ENCODE measurements at places on chromosomes 11 and 22. TPM values are rescaled to one million over a fixed set of nuclear protein-coding genes. Genes with fewer than 3 reads are reported as not detected.

GRCh38 chr11:8829556-8829955, 81.4 kb upstream of the AKIP1 start:
- no peak for DNase-seq

Gene CCDC88B
- total RNA-seq: 133 TPM

Gene PGGHG
- total RNA-seq: 167 TPM

GRCh38 chr22:43066844-43067385, 22.3 kb downstream of the TTLL1 start:
- no peak for DNase-seq

GRCh38 chr22:27844656-27845591, 43.4 kb upstream of the MN1 start:
- no peak for DNase-seq

Gene PDGFD
- not detected for total RNA-seq

Gene CEP57
- total RNA-seq: 77.1 TPM

- DNase-seq: no peak
Measured at GRCh38 chr22:27152033-27152432, 494.6 kb downstream of the MIAT start.

DNA sequence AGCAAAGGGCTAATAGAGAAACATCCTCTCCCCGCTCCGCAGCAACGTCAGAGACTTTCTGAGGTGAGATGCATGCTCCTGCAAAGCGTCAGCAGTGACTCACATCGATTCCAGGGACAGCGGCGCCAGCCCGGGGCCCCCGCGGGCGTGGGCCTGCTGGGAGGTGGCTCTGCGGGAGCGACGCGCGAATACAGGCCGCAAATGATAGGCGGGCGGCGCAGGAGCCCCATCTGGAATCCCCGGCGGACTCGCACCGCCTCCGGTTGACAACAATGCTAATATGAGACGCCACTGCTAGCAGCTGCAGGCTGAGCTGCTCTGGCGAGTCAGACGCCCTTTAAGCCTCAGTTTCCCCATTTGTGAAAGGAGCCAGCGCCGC, 557 bp downstream of the RANGAP1 start:
- DNase-seq: peak; percentile 82

Gene HSPA8
- total RNA-seq: 4,132 TPM

Gene DSCAML1
- not detected for total RNA-seq

DNA sequence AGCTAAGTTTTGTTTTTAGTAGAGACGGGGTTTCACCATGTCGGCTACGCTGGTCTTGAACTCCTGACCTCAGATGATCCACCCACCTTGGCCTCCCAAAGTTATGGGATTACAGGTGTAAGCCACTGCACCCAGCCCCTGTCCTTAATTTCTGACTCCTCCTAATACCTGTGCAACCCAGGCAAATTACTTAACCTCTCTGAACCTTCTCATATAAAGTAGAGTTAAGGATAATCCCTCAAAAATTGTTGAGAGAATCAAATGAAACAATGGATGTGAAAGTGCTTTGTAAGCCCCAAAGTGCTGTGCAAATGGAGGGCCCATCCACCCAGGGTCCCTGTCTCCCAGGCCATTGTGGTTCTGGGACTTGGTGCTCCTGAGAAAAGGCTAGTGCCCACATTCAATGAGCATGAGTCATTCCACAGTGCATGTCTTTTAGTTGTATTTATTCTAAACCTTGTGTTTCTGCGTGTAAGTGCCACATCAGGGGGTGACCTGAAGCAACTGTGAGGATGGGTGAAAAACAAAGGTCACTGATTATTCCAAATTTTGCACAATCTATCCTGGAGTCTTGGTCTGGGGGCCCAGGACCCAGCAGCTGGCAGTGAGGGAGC, 61.4 kb upstream of the PTPRJ start:
- no peak for DNase-seq

Gene GNAZ
- total RNA-seq: 0.75 TPM

DNA sequence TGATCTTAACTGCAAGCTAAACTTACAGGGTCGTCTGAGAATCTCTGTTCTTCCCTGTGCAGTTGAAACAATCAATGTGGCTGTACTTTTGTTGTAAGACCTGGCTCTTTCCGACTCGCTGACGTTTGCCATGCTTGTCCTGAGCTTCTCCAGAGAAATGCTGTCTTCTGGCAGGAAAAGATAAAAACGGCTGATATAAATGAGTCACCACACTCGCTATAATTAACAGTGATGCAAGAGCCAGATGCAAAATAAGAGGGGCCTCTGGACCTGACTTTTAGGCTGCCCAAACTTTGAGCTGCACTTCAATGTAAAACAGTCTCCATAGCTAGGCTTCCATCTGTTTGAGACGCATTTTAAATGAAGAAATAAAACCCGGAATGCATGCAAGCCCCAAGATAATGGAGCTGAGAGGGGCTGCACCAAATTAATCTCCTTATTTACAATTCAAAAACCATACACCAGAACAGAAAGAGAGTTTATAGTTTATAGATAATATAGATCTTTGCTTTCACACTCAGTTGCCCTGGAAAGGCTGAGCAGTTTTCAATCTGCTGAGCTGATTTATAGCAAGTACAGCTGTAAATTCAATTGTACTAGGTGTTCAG, 48.5 kb downstream of the WT1 start:
- no peak for DNase-seq

GRCh38 chr11:43833657-43834073, 47.0 kb upstream of the ALKBH3 start:
- DNase-seq: no peak

Gene VPREB1
- not detected for total RNA-seq

GRCh38 chr11:130131961-130132850, 27.4 kb upstream of the ST14 start:
- DNase-seq: peak; percentile 46

DNA sequence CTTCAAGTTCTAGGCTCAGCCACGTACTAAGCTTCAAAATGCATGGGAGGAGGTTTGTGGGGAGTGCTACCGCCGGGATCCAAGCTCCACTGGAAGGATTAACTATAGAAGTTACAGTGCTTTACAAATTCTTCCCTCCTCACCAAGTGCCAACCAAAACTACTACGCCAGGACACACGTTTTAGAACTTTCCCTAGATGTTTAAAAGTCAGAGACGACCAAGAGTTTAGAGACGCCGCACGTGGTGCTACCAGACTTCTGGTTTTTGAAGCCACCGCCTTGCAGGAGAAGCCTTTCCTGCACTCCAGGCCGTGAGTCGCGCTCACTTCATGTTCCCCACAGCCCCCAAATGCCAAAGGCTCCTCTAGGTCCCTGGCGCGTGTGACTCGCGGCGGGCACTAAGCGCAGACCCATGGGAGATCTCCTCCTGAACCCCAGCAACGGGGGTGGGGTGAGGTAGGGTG, 734 bp downstream of the SNU13 start:
- no peak for DNase-seq

- no peak for DNase-seq
Measured at GRCh38 chr22:26172389-26172990, 3.2 kb downstream of the SEZ6L start.

GRCh38 chr11:69975822-69976221, 102.3 kb upstream of the ANO1 start:
- DNase-seq: no peak

DNA sequence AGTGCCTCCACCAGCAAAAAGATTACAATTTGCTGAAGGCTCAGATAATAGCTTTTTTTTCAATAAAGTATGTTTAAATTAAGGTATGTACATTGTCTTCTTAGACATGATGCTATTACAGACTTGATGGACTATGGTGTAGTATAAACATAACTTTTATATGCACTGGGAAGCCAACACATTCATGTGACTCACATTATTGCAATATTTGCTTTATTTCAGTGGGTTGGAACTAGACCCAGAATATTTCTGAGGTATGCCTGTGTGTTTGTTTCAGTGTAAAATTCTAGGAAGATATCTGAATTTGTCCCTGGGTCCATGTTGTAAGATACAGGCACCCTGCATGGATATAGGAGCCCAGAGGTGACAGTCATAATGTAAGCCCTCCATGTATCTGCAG, 120.0 kb upstream of the BDNF start:
- DNase-seq: no peak

Gene PLAAT5
- total RNA-seq: not detected

DNA sequence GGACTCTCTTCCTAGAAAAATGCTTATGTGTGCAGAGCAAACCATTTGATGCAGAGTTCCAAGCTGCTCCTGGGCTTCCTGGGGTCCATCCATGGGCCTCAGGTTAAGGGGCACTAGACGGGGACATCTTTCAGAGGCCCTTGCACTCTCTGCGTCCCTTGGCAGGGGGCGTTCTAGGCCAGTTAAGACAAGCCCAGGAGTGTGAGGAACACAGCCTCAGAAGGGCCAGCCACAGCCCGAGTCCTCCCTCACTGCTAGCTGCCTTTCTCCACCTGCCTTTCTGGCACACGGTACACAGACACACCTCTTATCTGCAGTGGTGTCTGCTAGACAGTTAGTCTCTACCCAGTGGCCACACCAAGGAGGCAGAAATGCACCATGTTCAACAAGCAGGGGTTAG, 18.0 kb upstream of the BID start:
- DNase-seq: no peak

DNA sequence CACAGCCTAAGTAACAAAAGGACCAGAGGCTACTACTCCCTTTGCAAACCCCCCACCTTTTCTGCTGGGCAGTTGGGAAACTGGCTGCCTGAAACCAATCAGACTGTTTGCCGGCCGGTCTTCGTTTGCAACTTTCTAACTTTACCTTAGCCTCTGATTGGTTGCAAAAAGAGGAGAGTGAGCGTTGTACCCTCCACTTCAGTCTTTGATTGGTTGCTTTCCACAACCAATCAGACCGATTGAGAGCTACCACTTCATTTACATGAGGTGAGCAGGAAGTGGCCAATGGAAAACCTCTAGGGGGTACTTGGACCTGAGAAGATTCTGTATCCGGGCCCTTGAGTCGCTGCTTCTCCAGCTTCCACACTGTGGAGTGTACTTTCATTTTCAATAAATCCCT, 18.8 kb upstream of the CLNS1A start:
- DNase-seq: no peak

DNA sequence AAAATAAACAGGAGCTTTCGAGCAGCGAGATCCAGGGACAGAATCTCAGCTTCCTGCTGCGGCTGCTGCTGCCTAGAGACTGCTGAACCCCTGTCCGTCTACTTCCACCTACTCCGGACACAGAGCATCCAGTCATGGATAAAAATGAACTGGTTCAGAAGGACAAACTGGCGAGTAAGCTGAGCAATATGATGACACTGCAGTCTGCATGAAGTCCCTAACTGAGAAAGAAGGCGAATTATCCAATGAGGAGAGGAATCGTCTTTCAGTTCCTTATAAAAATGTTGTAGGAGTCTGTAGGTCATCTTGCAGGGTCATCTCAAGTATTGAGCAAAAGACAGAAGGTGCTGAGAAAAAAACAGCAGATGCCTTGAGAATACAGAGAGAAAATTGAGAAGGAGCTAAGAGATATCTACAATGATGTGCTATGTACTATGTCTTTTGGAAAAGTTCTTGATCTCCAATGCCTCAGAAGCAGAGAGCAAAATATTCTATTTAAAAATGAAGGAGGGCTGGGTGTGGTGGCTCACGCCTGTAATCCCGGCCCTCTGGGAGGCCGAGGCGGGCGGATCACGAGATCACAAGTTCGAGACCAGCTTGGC, 11.1 kb upstream of the MS4A2 start:
- no peak for DNase-seq

Gene SLC25A45
- 15.3 TPM for total RNA-seq

- no peak for DNase-seq
Measured at GRCh38 chr11:94007906-94008305, 13.2 kb upstream of the HEPHL1 start.

GRCh38 chr11:63945477-63946163, 6.8 kb downstream of the NAA40 start:
- peak; percentile 35 for DNase-seq

DNA sequence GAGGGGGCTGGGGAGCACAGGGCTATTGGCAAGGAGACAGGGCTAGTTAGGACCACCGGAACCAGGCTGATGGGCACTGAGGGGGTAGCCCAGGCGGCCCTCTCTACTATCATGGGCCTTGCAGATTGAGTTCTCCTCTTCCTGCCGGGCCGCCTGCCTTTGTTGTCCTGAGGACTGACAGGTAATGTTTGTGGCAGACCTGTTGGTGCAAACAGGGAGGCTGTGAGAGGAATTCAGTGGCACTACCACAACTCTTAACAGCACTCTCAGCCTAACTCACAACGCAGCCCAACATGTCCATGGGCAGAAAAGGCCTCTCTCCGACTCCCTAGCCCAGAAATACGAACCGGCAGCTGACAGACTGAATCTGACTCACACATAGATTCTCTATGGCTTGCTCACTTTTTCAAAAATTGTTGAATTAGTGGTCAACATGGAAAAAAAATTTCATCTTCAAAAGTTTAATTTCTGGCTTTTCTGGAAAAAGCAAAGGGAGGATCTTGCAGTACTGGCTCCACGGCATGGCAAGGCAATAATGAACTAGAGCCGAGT, 11.4 kb downstream of the KCNJ5 start:
- DNase-seq: no peak

DNA sequence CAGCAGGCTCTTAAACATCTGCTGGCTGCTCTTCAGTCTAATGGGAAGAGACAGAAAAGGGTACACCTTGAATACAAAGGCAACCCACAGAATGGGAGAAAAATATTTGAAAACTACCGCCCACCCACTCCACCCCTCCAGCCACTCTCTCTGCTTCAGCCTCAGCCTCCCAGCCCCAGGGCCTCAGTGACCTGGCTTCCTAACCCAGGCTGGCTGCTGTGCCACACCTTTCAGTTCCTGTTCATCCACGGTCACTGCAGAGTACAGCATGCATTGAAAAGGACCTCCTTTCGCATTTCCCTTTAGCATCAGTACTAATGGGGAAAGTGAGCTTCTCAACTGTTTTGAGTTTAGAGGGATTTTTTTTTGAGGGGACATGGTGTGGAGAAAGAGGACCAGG, 28.8 kb upstream of the SERPIND1 start:
- no peak for DNase-seq

- DNase-seq: no peak
Measured at GRCh38 chr22:44137415-44137814, 43.3 kb upstream of the PARVG start.

DNA sequence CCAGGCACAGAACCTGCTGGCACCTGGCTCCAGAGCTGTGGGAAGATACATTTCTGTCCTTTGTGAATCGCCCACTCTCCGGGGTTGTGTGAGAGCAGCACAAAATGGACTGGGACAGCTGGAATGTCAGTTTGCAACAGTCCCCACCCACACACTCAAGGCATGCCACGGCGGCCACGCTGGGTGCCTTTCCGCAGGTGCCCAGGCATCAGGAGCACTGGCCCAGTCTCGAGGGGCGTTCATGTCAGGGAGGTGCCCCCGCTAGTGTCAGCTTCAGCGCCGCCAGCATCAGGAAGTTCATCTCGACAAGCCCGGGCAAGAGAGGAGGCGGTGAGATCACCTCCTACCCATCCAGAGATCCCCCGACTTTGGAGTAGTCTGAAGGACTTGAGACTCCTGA, 2.1 kb downstream of the TP53AIP1 start:
- no peak for DNase-seq

Gene FAU
- 1,020 TPM for total RNA-seq

- DNase-seq: no peak
Measured at GRCh38 chr11:115720602-115721245, 216.5 kb upstream of the CADM1 start.

DNA sequence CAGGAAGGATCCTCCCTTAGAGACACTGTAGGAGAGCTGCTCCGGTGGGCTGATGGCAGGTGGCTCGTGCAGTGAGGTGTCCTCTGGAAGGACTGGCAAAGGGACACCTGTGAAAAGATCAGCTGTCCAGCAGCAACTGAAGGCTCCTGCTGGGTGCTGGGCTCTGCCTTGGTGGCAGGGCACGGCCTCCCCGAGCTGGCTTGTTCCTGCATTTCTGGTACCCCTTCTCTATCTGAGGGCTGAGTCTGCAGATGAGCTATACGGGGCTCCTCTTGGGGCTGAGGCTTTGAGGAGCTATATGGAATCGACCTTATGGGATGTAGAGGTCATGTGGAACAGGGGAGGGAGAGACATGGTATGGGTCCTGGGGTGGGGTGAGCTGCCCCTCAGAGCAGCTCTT, 875.8 kb downstream of the BRD1 start:
- no peak for DNase-seq
